ENCODE measurements at places on chromosomes 5 and 9. TPM values are rescaled to one million over a fixed set of nuclear protein-coding genes. Genes with fewer than 3 reads are reported as not detected.

FAM81B gene
- total RNA-seq, result not detected

THBS4 gene
- 5.3 TPM for total RNA-seq

IFNK gene
- not detected for total RNA-seq

PCDHGB4 gene
- 8.2 TPM for total RNA-seq

SMARCA2 gene
- total RNA-seq, result 251 TPM

DNA sequence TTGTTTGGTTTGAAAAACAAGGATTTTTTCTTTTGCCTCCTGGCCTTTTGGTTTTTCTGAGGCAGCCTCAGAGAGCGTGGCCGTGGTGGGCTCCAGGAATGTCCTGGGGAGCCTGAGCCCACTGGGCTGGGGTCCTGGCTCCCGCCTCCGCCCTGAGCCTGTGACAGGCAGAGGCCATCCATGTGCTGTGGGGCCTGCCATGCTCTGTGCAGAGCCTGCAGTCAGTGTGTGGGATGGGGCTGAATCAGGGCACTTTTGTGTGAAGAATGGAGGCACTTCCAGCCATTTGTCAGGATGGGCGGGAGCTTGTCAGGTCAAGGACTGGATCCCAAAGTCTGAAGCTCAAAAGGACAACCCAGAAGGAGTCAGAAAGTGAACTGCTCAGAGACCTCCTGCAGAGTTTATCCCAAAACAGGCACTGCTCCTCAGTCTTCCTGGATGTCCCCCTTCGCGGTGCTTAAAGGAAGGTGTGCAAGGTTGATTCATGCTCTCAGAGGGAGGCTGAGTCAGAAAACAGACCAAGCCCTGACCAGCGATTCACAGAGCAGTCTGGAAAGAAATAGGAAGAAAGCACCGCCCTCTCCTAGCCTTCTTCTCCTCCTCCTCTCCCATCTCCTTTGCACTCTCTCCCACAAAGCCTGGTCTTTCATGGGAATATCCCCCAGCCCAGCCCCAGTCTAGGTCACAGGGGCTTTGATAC lies 53.2 kb downstream of the MVB12B start:
- no peak for DNase-seq

- no peak for DNase-seq
Measured at GRCh38 chr5:89047571-89047970, 164.6 kb upstream of the MEF2C start.

DNA sequence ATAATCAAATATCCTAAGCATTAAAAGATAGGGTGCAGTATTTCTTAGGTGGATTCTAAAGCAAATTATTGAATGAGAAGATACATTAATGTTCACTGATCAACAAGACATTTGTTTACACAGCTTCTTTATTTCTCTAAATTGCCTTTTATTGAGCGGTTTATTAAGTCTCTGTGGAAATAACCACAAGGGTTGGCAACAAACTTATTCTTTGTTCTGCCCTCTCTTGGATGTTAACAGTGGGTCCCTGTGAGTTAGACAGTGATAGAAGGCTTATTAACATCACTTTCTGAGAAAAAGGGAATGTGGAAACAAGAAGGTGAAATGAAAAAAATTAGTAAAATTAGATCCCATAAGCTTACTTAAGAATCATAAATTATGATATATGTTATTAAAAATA lies 82.7 kb upstream of the C6 start:
- DNase-seq, result no peak

DNA sequence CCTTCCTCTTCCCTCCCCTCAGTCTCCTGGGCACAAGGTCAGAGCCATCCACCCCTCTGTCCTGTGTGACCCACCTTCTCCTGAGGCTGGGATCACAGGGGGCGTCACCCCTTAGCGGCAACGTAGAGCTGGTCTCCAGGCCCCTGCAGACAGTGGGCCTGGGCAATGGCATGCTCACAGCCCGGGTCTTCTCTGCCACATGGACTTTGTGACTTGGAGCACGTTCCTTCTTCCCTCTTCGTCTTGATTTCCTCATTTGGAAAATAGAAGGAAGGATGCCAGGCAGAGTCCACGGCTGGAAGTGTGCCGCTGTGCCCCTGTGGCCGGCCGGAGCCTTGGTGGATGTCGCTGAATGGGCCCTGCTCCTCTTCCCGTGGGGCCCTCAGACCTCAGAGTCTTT lies 10.0 kb downstream of the RXRA start:
- DNase-seq, result no peak

DNA sequence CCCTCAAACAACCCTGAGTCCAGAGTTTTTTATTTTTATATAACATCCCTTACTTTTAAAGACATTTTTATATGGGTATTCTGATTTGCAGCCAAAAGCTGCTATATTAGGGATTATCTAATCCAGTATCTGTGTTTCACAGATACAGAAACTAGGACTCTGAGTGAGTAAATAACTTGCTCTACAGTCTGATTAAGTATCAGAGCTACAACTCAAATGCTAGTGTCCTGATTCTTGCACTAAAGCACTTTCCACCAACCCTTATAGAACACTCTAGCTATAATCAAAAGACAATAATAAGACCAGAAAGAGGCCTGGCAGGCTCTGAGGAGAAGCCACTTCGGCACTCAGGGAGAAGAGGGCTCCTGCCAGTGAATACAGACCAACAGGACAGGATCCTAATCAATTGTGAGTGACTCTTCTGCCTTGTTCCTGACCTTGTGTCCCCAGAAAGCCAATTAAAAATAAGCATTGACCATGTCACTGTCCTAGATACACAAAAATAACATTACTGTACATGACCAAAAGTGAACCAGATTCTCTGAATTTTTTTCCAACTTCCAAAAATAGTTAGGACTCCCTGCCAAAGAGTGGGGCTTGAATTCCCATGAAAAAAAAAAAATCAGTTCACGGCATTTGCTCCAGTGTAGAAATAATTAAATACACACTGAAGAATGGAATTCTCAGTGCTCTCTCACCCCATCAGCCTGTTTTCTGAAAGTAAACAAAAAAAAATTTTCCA lies 63.6 kb upstream of the MAP3K1 start:
- no peak for DNase-seq

GRCh38 chr9:134662143-134662876 lies 20.7 kb downstream of the COL5A1 start:
- peak; percentile 87 for DNase-seq

DNA sequence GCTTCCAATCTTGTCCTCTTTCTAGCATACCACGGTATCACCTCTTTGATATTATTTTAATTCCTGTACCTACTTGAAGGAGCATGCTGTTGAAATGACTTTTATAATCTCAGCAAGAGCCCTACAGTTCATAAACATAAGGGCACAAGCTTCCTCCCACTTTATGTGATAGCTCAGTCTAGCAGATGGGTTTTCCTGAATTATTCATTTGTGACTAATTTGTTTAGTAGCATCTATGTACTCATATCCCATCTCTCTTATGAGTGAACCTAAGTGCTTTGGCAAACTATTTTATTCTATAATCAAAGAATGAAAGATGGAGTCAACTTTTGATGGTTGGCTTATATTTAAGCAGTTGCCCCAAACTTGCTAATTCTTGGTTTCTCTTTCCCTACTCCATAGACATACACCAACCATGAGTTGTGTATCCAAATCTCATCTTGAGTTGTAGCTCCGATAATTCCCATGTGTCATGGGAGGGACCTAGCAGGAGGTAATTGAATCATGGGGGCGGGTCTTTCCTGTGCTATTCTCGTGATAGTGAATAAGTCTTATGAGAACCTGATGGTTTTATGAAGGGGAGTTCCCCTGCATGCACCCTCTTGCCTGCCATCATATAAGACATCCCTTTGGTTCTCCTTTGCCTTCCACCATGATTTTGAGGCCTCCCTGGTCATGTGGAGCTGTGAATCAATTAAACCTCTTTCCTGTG lies 17.7 kb downstream of the TXNDC8 start:
- no peak for DNase-seq

DNA sequence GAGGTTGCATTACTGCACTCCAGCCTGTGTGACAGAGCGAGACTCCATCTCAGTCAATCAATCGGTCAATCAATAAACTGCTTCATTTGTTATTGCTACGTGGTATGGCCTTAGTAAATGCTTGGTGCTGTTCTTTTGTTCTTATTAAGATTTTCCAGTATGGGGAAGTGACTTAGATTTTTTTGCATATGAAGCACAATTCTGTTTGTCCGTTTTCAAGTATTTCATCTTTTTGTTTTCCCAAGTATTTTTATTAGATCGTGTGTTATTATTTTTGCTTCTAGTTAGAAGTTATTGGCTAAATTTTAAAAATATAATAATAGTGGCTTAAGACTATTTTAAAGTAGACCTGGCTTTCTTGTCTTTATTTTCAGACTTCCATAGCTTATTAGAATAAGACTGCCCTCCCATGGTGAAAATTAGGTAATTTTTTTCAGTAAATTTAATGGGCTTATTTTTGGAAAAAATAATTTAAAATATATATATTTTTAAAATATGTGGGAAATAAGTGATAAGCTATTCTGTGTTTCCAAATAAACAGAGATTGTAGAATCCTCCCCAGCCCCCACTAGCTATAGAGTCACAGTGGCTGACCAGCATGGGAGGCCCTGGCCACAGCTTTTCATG lies 14.7 kb upstream of the OMD start:
- DNase-seq, result no peak

DNA sequence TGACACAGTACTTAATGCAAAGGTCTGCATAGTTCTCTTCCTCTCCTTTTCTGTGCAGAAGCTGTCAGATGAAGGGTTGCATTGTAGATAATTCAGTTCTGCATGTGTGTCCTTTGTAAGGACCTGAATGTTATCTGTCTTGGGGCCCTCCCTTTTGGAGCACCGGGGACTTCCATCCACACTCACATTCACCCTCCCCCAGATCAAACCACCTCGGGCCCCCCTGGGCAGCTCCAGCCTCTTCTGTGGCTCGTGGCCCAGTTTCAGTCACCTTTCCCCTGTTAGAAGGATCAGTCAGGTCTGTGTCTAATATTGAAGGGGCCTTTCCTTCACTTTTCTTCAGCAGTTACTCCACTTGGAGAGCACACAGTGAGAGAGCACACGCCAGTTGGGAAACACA lies 11.0 kb downstream of the DMRT1 start:
- no peak for DNase-seq

DNA sequence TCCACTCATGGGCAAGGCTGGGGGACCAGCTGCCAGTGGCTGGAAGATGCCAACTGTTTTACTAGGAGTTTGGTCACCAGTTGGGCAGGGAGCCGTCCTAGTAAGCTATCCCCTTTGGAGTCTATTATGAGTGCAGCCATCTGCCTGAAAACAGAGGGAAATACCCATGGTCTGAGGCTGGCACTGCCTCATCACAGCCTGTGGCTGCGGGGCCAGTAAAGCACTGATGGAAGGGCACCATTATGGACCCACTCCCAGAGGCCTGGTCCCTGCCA lies 187.2 kb upstream of the PANK3 start:
- no peak for DNase-seq

DNA sequence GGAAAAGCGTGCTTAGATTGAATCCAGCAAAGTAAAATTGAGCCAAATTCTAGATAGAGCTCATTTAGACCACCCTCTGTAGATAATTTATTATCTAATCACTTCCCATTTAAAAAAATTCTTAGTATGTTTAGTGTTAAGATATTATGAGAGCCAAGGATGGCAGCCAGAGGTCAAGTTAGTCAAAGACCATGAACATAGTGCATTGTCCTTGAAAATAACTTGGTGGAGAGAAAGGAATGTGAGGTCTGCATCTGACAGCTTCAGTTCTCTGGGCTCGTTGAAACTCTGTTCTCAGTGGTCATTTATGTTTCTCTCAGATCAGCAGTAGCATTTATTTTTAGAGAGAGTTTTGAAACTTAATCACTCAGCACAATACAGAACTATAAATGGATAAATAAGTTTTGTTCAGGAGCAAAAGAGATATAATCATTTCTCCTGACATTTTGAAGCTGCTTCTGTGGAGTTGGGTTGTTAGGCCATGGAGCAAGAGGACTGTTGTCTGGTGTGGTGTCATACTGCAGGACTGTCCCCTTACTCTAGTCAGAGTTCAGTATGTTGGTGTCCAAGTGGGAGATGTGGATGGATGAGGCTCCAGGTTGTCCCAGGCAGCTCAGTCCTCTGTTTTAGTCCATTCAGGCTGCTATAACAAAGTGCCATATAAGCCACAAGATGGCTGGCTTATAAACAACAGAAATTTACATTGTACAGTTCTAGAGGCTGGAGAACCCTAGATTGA lies 337.7 kb downstream of the FBXL7 start:
- DNase-seq, result no peak

GRCh38 chr9:85600675-85601263 lies 141.0 kb downstream of the AGTPBP1 start:
- DNase-seq, result no peak
